HS-27A (cell line): ENCODE measurements at places on chromosomes 11 and 22.

GRCh38 chr22:25362883-25363240 lies 143.4 kb downstream of the CRYBB2 start:
- DNase-seq: no peak

DNA sequence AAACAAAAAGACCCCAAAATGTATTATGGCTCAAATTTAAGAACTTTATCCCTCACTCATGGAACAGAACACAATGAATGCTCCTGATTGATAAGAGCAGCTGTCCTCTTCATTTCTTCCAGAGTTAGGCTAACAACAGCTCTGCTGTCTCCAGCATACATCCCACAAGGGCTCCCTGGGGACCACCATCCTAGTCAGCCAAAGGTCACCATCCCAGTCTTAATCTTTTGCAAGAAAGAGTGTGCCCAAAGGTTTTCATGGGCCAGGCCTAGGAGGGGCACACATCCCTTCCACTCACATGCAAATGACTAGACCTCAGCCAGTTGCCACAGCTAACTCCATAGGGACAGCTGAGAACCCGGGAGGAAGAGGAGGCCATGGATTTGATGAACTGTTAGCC lies 555.3 kb downstream of the BUD13 start:
- DNase-seq: no peak

- no peak for DNase-seq
Measured at GRCh38 chr11:134242376-134242775, 10.8 kb downstream of the THYN1 start.

GRCh38 chr11:113952588-113952987 lies 22.3 kb upstream of the HTR3A start:
- no peak for DNase-seq

GRCh38 chr22:48333816-48334735 lies 1493.6 kb downstream of the BRD1 start:
- DNase-seq: no peak

- no peak for DNase-seq
Measured at GRCh38 chr11:80816966-80817365, 1376.1 kb upstream of the TENM4 start.

GRCh38 chr11:32137263-32137662 lies 46.4 kb downstream of the RCN1 start:
- DNase-seq: peak; percentile 92

- peak; percentile 96 for DNase-seq
Measured at GRCh38 chr11:93054881-93055280, 85.4 kb downstream of the MTNR1B start.

DNA sequence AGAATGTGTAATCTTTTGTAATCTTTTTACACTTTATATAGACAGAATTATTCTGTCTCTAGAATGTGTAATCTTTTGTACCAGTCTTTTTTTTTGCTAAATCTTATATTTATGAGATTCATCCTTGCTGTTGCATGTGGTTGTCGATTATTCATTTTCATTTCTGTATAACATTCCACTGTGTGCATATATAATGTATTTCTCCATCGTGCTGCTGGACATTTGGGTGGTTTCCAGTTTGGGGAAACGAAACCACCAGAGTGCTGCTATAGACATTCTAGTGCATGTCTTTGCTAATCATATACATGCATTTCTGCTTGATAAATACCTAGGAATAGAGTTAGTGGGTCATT lies 146.5 kb downstream of the GRIK4 start:
- DNase-seq: no peak

DNA sequence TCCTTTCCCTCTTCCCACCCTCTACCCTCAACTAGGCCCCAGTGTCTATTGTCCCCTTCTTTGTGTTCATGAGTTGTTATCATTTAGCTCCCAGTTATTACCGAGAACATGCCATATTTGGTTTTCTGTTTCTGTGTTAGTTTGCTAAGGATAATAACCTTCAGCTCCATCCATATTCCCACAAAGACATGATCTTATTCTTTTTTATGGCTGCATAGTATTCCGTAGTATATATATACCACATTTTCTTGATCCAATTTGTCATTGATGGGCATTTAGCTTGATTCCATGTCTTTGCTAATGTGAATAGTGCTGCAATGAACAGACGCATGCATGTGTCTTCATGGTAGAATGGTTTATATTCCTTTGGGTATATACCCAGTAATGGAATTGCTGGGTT lies 17.8 kb downstream of the C11orf71 start:
- DNase-seq: no peak

GRCh38 chr22:47199979-47200272 lies 437.5 kb downstream of the TBC1D22A start:
- DNase-seq: no peak

GRCh38 chr11:9566561-9567063 lies 6.9 kb upstream of the WEE1 start:
- no peak for DNase-seq

DNA sequence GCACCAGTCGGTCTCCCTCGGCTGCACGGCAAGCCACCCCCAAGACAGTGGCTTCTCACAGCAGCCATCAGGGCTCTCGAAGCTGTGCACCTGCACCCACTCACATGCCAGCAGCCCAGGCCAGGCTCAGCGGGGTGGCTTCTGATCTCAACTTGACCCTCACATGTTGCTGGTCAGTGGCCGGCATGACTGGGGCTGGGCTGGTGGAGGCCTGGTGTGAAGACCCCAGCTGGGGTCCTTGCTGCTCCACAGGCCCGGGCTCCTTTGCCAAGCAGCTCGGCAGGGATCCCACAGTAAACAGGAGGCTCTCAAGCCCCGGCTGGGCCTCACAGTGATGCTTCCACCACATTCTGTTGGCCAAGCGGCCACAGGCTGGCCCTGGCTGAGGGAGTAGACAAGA lies 128.2 kb downstream of the BRD1 start:
- no peak for DNase-seq

DNA sequence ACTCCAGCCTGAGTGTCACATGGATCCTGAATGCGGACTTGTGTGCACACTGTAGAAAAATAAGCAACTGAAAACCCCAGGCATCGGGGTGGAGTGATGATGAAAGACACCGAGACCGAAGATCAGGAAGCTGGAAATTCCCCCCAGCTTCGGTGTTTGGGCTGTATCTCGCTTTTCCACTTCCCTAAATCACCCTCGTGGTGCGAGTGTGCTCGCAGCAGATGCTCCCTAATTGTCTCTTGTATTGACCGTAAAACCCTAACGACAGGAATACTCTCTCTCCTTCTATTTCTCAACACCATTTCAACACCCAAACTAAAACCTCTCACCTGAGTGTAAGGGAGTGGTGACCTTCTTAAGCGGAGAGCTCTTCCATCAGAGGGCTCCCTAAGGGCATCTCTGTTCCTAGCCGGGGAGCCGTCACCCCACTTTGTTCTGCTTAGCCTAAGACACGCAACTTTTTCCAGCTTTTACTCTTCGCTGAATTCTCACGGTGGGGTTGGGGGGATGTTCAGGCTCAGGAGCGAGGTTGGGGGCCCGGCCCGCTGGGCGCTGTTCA lies 635 bp upstream of the GRK3 start:
- no peak for DNase-seq

GRCh38 chr11:60396382-60396781 lies at the start of gene MS4A14:
Gene MS4A14, plus strand, starts transcription at chr11:60396459. Its CDS starts 120 bp downstream, at chr11:60396579.
- DNase-seq: no peak

DNA sequence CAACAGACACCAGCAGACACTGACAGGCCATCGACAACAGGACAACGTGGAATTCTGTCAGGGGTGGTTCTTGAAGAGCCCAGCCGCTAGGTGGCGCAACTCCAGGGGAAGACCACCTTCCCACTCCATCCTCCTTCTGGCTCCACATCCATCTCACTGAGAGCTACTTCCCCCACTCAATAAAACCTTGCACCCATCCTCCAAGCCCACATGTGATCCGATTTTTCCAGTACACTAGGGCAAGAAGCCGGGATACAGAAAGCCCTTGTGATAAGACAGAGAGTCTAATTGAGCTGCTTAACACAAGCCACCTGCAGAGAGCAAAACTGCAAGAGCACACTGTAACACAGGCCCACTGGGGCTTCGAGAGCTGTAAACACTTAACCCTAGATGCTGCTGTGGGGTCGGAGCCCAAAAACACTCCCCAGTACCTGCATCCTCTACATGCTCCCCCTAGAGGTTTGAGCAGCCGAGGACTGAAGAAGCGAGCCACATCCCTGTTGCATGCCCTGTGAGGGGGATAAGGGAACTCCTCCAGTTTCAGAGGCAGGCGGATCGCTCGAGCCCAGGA lies 11.5 kb upstream of the RAB39A start:
- no peak for DNase-seq

DNA sequence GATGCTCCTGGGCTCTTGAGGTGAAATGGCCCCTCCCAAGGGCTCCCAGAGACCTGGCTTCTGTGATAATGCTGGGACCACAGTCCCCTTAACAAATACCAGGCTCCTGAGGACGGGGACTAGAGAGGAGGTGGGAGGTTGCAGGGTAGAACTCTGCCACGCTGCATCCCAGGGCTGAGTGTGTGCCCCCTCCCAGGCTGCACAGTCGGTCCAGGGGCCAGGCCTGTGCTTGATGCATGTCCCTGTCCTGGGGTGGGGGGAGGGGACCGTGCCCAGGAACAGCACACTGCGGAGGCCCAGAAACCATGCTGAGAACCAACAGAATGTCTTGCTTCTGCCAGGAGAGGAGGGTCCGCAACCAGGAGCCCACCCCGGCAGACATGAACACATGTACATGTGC lies 9.3 kb downstream of the CSF2RB start:
- DNase-seq: no peak

DNA sequence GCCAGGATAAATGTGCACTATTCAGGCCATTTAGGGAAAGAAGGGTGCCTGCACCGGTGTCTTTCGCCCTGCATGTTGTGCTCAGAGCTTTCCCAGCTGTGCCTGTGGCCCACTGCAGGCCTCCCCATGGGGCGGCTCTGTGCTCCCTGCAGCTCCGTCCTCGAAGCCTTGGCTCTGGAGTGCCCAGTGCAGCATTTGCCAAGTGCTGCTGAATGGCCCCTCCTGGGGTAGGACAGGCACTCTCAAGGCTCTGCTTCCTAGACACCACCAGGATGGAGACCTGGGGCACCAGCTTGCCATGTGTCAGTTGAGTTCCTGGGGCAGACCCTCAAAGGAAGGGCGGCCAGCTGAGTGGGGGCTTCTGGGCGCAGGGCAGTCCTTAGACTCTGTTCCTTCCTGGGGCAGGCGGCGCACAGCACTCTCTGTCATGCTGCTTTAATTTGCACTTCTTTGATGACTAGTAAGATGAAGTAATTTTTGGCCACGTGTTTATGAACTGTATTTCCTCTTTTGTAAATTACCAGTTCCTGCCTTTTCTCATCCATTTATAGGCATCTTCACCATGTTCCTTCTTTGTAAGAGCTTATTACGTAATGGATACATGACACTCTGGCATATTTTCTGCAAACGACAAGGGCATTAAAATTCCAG lies 32.1 kb upstream of the GNB1L start:
- DNase-seq: no peak

GRCh38 chr11:15371533-15371932 lies 256.8 kb downstream of the INSC start:
- DNase-seq: no peak

- DNase-seq: no peak
Measured at GRCh38 chr11:84333221-84333620, 1047.1 kb upstream of the CCDC90B start.

- no peak for DNase-seq
Measured at GRCh38 chr11:30258679-30259078, 27.9 kb downstream of the FSHB start.

GRCh38 chr11:2512431-2513407 lies 67.9 kb downstream of the KCNQ1 start:
- DNase-seq: no peak

DNA sequence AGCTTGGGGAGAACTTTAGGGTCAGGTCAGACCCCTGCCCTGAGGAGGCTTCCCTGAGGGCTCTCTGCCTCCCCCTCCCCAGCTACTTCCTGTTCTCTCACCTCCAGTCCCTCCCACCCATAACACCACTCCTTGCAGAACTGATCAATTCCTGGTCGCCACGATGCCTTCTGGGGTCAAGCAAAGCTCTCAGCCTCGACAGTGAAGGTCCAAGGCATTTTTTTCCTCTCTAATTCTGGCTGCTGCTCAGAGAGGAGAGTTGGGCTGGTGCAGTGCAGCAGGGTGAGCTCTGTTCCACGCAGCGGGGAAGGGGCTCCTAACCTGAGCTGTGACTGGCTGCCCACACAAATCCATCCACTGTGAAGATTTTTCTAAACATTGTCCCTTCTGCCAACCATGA lies 628.4 kb downstream of the BRD1 start:
- no peak for DNase-seq
